ENCODE measurements at places on chromosomes 7 and 10.

- no peak for DNase-seq
Measured at GRCh38 chr10:17923728-17924127, 28.0 kb upstream of the SLC39A12 start.

GRCh38 chr10:124447751-124448466 is 1.9 kb downstream of the NKX1-2 start:
- DNase-seq = no peak

GRCh38 chr7:135930565-135931461 is 46.3 kb downstream of the MTPN start:
- DNase-seq = no peak

DNA sequence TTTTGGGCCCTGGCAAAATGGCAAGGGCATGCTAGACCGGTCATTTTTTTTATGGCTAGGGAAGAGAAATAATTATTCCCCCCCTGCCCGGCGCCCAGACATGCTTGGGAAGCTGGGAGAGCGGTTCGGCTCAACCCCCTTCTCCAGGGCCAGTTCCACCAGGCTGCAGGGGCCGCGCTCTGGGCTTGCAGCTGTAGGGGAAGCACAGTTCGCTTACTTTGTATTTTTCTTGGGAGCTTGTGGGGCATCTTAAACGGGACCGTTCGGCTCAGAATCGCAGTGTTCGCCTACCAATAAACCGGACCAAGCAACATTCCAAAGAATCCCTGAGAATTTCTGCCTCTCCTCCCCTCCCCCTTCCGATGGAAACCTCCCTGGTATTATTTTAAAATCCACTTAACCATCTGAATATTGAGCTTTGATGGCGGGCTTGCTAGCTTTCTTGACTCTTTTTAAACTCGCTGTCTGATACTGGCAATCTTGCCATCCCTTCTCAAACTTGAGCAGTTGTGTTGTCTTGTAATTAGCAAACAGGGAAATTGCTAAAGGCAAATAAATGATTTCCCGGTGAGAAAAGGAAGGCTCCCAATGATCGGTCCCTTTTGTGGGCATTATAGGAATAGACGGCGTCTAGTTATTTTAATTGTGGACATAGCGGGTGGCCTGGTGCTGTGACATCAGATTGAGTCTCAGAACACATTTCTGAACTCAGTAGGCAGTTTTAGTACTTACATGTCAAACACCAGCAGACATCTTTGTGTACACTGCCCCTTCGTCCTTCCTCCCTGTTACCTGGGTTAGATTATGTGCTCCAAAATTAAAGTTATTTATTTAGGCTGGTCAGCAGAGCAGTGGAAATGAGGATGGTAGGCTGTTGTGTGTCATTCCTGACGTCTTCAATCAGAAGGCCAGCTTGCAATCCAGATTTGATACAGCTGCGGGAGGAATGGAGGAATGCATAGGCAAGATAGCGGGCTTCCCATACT is 3.4 kb downstream of the TCF7L2 start:
- DNase-seq = no peak

DNA sequence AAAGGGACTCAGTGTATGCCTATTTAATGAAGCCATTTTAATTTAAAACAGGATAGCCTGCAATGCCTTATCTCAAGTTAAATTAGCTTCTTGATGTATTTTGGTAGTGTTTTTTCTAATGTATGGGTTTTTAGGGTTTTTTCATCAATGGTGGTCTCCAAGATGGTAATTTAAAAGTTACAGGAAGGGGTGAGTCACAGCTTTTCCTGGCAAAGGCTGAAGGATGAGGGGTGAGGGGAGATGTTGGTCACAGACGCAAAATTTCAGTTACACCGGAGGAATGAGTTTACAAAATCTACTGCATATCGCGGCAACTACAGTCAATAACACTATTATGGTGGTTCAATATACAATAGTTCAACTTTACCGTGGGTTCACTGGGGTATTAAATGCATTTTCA is 31.6 kb downstream of the CCDC3 start:
- DNase-seq = no peak

- DNase-seq = no peak
Measured at GRCh38 chr10:21534604-21535493, 817 bp downstream of the MLLT10 start.

DNA sequence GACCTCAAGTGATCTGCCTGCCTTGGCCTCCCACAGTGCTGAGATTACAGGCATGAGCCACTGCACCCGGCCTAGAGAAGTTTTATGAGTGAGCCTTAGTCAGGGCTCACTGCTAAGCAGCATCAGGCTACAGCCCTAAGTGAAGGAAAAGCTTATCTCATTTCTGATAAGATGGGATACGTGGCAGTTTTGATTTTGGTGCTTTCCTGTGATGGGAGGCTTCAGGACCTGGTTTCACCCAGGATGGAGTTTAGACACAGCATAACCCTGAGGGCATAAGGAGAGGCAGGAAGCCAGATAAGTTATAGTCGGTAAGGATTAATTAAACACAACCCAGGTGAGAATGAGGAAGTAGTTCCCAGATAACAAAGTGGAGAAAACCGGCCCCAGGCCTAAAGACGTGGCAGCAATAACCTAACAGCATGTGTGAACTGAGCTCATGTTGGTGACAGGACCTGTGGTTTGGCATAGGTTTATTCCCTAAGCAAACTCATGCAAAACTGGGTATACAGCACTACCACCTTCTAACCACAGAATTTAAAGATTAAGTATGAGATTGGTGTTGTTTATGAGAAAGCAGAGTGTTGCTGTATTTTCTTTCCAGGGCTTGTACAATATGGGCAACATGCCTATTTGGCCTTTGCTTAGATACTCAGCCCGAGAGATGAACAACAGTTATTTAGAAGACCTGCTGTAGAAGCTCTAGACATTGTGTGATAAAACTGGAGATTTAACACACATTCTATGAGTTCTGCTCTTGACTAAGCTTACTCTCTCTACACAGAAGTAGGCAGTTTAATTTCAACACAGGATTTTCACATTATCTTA is 119.4 kb downstream of the COL28A1 start:
- no peak for DNase-seq

DNA sequence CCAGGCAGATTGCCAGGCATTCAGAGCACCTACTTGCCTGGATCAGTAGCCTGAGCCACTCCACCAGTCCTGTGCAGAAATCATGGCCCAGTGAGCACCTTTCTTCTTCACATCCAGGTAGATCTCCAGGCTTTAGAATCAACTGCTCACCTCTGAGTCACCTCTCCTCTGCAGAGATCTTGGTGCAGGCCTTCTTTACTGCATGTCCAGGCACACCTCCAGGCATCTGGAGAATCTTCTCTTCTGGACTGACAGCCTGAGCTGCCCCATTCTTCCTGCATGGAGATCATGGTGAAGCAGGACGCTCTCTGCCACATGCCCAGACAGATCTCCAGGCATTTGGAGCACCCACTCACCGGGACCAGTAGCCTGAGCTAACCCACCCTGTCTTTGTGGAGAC is 894.5 kb upstream of the MBL2 start:
- DNase-seq = no peak

- DNase-seq = no peak
Measured at GRCh38 chr10:74683621-74684364, 142.6 kb upstream of the KAT6B start.

DNA sequence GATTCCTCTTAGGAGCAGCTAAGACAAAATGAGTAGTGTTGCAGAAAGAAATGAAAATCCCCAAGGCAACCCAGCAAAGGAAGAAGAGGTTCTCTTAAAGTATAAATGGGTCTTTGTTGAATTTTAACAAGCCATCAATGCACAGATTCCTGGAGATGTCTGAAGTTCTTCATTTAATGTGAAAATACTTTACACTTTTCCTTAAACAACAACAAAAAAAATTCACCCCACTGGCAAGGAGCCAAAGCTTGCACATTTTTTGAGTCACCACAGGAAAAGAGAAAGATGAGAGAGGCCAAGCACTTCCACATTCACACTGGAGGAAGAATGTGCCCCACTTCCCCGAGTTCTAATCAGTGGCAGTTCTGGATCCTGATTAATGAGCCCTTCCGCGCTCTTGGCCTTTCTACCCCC is 286.4 kb upstream of the MEOX2 start:
- DNase-seq = no peak

DNA sequence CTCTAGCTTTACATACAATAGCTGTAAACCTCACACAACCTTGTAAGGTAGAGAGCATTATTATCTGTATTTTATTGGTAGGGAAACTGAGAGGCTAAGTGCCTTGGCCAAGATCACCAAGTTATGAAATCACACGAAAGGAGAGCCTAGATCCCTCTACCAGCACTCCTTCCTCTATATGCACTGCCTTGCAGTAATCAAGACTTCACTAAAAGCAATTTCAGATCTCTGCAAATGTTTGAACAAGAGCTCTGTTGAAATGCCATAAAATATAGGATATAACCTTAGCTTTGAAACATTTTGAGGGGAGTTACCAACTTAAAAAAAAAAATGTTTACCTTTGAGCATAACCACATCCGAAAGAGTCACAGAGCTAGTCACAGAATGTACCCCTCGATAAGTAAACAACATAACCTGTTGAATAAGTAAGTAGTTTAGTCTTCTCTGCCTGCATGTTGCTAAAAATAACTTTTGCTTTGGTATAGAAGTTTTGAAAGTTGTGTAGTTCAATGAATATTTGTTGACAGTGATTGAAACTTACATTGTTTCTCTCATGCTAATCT is 709.4 kb downstream of the AUTS2 start:
- no peak for DNase-seq

- no peak for DNase-seq
Measured at GRCh38 chr10:26937371-26937770, 76.6 kb upstream of the ABI1 start.

GRCh38 chr10:100433253-100434240 is 29.3 kb upstream of the WNT8B start:
- peak; percentile 90 for DNase-seq

- no peak for DNase-seq
Measured at GRCh38 chr10:127945948-127946711, 39.2 kb downstream of the PTPRE start.

DNA sequence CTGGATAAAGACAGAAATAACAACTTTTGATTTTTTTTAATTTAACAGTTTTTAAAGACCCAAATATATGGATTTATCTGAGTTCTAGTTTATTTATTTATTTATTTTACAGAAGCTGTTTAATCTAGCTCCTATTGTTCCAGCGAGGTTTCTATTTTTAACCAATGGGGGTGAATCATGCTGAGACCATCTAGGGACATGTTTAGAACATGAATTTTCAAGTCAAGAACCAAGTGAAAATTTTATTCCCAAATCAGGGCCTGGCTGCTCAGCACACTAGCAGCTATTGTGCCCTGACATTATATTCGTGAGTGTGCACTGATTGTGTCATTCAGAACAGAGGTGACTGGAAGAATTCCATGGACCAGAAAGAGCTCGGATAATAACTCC is 24.6 kb upstream of the MPP7 start:
- DNase-seq = no peak

- DNase-seq = no peak
Measured at GRCh38 chr10:100364735-100365391, 17.8 kb downstream of the SCD start.

GRCh38 chr10:79264942-79265341 is 82.3 kb upstream of the PPIF start:
- no peak for DNase-seq

- DNase-seq = no peak
Measured at GRCh38 chr10:124074501-124075109, 18.8 kb downstream of the CHST15 start.

DNA sequence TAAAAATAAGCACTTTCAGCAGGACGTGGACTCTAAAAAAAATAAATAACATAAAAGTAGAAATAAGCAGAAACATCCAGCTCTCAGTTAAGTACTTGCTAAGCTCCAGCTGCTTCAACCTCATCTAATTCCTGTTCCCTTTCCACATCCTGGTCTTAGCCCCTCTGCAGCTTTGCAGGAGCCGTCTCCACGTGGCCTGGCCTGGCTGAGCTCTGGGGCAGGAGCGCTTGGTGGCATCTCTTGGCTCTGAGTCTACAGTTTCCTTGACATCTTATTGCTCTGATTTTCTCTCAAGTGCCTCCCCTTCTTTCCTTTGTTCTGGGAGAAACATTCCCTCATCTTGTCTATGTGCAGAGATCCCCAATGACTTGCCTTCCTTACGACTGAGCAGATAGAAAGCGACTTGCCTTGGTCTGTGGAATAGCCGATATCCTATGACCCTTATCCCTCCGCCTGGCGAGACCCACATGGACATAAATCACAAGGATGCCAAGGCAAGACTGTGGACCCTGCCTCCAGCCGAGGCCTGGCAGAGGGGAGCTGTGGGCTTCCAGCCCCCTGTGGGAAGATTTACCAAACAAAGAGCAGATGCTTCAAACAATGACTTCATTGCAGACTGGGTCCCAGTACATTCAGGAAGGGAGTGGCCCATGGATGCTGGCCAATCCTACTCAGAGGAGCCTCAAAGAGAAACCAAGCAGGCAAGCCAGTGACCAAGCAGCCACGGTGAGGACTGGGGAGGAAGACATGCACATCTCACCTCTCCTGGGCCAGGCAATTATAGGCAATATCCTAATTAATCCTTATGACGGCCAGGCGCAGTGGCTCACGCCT is 61.9 kb downstream of the SPOCK2 start:
- DNase-seq = no peak

DNA sequence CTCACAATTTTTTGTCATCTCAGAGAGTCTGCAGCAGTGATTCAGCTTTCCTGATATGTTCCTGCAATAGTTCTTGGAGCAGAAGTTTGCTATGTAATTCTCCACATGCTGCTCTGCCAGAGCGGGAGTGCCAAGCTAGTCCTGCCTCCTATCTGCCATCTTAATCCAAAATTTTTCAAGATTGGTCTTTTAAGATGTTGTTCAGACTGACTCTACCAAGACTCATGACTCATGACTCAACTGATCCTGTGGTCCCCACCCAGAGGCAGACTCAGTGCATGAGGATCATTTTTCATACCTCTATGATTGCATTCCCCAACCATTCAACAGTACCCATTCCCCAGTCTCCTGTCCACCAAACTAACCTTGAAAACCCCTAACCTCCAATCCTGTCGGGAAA is 470.8 kb downstream of the INHBA start:
- no peak for DNase-seq

Data from stimulated activated CD8-positive, alpha-beta memory T cell treated with anti-CD3 and anti-CD28 coated beads, Interleukin-7, amount 100 ng/mL, for 1 hour (primary cell).